ENCODE measurements at places on chromosomes 11 and 22. TPM values are rescaled to one million over a fixed set of nuclear protein-coding genes. Genes with fewer than 3 reads are reported as not detected.

APOL4 gene
- 11.4 TPM for total RNA-seq

GRCh38 chr22:23213581-23214334, 33.4 kb downstream of the BCR start:
- DNase-seq = no peak

DNA sequence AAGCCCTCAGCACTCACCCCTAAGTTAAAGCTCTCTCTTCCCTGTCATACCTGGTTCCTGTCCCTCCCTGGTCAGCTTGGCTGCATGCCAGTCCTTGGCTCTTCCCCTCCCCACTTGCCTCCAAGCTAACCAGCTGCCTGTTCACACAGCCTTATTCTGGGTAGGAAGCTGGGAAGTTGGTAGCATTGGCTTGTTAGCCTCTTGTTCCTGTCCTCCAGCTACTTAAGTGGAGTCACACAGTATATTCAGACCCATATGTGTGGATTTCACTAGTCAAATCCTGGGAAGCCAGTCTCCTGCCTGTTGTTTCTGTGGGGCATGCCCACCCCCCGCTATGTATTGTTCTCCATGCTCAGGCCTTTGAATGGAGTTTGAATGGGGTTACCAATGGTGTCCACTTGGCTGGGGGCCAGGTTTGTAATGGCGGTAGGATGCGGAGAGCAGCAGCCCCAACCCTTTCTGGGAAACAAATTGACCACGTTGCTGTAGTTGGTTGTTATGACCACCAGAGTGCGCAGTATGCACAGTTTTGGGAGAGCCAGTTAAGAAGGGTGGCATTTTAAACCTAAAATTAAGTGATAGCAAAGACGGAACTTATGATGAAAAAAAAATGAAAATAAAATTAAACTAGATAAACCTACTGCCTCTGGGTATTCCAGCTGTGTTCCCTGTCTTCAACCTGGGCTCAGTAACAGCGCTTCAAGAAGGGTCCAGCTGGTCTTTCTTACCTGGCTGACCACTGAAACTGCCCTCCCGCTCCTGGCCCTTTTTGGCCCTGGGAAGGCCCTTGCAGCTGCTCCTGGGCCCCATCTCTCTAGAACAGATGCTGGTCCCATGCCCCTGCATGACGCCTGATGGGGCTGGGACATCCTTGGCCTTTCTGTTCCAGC, 10.7 kb upstream of the RPS3 start:
- DNase-seq = peak; percentile 73

DNA sequence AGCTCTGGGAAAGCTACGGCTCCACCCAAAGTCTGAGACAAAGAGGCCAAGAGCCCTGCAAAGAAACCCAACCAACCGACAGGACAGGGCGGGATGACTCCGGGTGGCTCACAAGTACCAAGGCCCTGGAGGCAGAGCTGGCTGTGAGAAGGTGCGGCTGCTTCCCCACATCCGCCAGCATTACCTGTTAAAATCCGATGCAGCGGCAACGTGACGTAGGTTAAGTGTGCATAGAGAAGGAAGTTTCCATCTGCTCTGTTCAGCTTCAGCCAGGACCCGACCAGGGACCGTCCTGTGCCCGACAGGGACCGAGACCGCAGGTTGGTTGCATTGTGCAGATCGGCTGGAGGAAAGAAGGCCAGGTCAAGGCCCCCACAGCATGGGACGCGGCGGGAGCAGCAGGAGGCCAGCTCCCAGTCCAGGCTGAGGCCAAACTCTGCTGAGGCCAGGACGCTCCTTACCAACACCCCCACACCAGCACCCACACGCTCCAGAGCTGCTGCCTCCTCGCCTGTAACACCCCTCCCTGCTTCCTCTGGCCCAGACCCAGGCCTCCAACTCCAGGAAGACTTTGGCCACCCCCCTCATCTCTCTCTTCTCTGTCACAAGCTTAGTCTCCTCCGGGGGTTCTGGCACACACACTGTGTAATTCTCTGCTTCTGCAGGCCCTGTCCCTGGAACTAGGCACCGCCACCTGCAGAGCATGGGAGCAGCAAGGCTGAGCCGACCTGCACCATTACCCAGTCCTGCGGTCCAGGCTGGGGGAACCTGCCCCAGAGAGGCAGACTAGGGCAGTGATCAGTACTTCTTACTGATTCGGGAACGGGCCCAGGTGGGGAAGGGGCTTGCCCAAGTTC, 34.1 kb downstream of the NUP50 start:
- DNase-seq = no peak

DNA sequence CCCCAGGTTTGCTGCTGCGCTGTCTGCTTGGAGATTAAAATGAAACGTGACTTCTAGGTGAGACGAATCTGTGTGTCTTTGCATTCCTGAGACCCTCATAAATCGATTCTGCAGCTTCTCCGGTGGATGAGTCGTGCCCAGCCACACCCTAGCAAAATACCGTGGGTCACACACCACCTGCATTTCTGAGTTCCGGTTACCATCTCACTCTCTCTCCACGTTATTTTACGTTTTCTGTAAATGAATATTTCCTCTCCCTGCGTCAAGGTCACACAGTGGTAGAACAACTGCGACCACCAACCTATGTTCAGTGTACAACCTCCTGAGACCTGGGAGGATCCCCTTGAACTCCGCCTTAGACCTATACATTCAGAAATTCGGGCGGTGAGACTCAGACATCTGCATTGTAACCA, 1.1 kb downstream of the YWHAH start:
- DNase-seq = no peak
